ENCODE measurements at places on chromosomes 4 and X.

- peak; percentile 57 for DNase-seq
These were observed 95.9 kb upstream of the PTPN13 start for GRCh38 chr4:86497980-86498862.

DNA sequence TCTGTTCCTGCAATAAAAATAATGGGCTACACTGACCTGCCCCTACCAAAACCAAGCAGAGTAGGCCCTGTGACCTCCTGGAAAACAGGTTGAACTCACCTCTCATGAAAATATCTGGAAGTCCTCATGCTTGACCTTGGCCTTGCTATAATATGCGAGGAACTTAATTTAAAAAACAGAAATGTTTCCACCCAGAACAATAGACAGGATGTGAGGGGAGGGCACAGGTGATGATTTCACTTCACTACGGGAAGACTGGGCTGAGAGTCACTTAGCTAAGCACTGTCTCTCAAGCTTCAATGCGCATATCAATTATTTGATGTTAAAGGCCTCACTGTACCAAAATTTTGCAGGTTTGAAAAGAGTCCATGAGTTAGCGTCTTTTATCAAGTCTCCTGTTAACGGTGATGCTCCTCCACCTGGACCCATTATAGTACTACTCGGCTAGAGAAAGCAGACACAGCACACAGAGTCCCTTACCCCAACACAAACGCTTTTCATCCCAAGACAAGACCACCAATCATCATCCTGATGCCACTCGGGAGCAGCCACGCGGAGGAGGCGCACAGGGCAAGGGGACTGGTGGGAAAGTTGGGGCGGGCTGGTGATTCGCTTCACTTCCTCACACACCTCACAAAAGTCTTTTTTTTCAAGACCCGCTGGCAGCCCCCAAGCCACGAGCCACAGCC is 25.9 kb downstream of the ZNF721 start:
- peak; percentile 15 for DNase-seq

GRCh38 chr4:184231573-184231972 is 13.9 kb upstream of the ENPP6 start:
- DNase-seq = no peak

- no peak for DNase-seq
These were observed 1.4 kb downstream of the CCNI start for GRCh38 chr4:77074381-77074831.

DNA sequence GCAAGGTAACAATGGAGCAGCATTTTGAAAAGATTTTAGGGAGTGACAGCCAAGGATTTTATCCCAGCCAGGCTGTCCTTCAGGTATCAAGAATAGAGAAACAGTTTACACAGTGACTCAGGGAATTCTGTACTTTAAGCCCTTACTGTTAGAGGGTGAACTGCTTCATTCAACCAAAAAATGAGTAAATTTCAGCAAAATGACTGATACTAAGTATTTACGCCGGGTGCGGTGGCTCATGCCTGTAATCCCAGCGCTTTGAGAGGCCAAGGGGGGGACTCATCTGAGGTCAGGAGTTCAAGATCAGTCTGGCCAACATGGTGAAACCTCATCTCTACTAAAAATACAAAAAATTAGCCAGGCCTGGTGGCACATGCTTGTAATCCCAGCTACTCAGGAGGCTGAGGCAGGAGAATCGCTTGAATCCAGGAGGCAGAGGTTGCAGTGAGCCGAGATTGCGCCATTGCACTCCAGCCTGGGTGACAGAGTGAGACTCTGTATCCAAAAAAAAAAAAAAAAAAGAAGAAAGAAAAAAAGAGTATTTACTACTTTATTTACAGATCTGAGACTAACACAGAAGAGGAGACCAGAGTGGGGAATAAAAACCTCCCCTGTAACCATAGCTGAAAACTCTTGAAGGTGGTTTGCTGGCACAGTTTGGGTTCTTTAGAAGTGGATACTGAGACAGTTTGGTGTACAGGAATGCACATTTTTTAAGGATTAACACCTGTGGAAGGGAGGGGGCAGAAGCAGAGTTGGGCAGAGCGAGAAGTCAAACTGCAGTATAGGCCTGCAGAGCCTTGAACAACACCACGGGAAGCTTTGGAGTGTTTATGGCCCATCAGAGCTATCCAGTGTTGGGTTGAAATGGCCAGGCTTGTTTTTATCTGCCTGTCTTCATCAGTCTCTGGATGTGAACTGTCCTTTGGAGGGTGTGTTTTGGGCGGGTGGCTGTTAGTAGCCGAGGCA is 40.5 kb downstream of the TMEM131L start:
- no peak for DNase-seq

DNA sequence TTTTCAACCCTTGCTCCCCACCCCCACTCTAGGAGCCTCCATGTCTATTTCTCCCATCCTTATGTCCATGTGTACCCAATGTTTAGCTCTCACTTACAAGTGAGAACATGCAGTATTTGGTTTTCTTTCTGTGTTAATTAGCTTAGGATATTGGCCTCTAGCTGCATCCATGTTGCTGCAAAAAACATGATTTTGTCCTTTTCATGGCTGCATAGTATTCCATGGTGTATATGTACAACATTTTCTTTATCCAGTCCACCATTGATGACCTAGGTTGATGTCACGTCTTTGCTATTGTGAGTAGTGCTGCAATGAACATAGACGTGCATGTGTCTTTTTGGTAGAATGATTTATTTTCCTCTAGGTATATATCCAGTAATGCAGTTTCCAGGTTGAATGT is 472.8 kb downstream of the ZNF674 start:
- DNase-seq = no peak

GRCh38 chr4:56425518-56425917 is 9.9 kb downstream of the PPAT start:
- DNase-seq = no peak

DNA sequence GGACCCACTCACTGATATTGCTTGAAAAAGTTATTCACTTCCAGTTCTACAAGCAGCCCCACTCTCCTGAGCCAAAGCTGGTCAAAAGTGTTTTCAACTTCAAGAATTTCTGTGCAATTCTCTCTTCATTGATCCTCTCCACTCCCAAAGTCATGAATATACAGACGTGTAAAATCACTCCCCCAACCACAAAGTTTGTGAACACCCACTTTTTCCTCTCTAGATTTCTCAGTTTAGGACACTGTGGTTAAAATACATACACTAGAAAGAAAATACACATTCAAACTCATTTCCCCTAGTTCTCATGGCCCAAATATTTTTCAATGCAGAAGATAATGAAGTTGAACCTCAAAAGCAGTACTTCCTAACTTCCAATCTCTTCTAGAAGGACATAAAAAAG is 116.3 kb downstream of the MSN start:
- DNase-seq = no peak

GRCh38 chr4:78777576-78777940 is 1.4 kb downstream of the BMP2K start:
- no peak for DNase-seq

DNA sequence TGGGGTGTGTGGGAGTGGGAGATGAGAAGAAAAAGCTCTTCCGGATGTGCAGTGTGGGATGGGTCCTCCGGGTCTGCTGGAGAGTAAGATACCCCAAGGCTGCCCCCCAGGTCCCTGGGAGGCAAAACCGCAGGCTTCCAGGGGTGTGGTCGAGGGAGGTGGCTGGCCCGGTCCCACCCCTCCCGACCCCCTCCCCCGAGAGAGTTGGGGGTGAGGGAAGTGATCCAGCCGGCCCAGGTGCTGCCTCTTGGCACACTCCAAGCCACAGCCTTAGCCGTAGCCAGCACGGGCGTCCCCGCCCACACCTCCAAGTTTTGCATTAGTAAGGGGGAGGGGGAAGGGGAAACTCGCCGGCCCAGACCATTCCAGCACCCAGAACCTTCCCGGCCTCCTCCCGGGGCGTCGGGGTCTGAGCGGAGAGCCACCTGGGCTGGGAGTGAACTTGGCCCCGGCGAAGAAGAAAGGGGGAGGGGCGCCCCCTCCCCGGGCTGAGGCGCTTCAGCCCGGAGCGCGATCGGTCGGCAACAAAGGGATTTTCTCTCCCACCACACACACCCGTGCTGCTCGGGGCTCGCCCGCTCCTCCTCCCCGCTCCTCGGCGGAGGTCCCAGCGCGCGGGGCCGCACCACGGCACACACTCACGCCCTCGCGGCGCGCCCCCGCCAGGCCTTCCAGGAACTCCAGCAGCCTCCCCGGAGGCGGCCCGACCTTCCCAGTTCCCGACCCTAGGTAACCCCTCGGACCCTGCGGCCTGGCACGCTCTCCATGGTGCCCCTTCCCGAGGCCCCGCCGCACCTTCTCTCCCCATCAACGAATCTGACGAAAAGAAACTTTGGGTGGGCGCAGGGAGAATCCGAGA is 14.4 kb downstream of the BCOR start:
- DNase-seq = no peak

GRCh38 chr4:54217642-54218495 is 11.2 kb upstream of the PDGFRA start:
- DNase-seq = peak; percentile 75

DNA sequence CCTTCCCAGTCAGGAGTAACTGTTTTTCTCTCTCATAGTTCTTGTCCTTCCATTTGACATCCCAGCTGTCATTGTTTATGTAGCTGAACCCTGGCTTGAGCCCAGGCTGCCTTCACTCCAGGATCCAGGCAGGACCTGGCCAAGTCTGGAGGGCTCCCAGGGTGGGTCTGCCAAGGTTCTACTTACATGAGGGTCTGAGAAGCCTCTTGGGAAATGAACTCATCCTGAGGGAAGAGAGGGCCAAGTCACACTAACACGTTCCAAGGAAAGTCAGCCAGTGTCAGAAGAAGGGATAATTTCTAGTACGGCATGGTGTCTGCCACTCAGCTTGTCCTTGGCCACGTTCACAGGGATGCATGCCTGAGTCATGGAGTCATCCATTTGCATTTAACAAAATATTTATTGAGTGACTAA is 54.8 kb upstream of the SRD5A3 start:
- no peak for DNase-seq

GRCh38 chr4:109554971-109555370 is 5.1 kb upstream of the MCUB start:
- no peak for DNase-seq

DNA sequence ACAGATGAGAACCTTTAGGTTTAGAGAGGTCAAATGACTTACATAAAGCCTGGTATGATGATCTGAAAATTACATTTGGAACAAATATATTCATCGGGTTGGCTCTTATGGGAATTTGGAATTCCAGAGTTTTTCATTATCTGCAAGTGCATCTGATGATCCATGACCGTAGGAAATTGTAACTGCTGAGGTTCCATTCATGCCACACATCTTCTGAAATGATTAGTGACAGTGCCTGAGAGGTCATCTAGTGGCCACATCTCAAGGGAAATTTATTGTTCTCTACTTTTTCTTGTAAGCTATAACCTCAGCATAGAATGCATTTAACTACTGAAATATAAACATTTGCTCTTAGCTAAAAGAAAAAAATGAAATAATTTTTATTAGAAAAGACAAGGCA is 105.8 kb upstream of the NWD2 start:
- DNase-seq = no peak

Data from putamen (tissue), 1 donor.